Right atrium auricular region (tissue), 2 donors: ENCODE measurements at places on chromosomes 6 and 20.

GRCh38 chr6:56046576-56046975, 171.2 kb upstream of the BMP5 start:
- peak; percentile 69 for DNase-seq

- DNase-seq = no peak
Measured at GRCh38 chr6:13474787-13475186, 12.6 kb downstream of the GFOD1 start.

DNA sequence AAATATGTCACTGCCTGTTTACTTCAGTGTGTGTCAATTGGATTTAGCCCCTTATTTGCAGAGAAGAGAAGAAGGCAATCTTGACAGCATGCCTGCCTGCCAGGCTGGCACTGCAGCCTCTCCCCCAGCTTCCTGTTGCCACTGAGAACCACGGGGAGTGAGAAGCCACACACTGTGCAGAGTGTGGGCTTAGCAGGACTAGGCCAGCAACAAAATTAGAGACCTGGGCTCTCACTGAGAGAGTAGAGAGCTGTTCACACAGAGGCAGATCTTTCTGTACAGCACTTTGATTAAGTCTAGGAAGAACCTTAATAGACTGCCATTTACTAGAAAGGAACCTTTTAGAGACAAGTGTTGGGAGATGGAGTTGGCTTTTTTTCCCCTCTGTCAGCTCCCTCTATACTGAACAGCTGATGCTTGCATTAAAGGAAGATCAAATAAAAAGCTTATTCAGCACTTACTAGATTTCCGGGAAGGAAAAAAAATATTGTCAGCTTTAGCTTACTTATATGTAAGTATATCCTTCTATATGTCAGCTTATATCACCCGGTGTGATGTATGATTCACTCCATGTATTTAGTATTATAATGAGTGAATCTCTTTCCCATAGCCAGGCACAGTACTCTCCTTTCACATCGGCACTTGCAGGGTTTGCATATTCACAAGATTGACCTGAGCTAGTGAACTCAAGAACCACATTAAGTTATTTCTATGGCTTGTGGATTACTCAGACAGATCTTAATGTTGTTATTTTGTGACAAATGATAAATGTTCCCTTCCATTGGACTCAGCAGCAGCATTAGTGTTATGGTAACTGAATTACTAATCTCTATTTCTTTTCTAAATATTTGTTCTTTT, 851.0 kb upstream of the EPHA7 start:
- DNase-seq = no peak

GRCh38 chr20:18926965-18927364, 113.4 kb downstream of the SCP2D1 start:
- no peak for DNase-seq

DNA sequence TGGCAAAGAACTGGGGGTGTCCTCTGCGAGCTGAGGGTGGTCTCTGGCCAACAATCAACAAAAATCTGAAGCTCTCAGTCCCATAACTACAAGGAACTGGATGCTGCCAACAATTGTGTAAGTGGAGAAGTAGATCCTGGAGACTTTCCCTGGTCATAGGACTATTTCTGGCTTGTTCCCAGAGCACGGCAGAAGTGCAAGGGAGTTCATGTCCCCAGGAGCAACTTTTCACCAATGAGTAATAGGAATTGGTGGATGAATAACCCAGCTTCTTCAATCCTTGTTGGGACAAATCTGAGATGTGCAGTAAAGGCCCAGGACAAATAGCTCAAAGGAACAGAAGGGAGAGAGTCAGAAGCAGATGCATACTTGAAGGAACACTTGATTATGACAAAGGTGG, 95.5 kb downstream of the QRSL1 start:
- no peak for DNase-seq

GRCh38 chr6:45184937-45185336, 143.2 kb upstream of the RUNX2 start:
- DNase-seq = no peak

DNA sequence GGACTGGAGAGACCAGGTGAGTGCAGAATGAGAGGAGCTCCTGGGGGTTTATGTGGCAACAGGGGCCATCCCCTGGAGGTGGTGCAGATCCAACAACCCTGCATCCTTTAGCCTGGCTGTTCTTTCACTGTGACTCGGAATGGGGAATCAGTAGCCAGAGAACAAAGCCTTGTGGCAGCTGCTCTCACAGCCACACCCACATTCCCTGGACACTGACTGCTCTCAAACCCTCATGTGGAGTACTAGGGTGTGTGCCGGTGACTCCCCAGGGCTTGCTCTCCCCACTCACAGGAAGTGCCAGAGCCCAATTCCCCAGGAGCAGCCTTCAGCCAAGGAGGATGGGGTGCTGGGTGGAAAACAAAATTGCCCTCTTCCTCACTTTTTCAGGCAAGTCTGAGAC, 30.2 kb upstream of the GGTLC1 start:
- no peak for DNase-seq

DNA sequence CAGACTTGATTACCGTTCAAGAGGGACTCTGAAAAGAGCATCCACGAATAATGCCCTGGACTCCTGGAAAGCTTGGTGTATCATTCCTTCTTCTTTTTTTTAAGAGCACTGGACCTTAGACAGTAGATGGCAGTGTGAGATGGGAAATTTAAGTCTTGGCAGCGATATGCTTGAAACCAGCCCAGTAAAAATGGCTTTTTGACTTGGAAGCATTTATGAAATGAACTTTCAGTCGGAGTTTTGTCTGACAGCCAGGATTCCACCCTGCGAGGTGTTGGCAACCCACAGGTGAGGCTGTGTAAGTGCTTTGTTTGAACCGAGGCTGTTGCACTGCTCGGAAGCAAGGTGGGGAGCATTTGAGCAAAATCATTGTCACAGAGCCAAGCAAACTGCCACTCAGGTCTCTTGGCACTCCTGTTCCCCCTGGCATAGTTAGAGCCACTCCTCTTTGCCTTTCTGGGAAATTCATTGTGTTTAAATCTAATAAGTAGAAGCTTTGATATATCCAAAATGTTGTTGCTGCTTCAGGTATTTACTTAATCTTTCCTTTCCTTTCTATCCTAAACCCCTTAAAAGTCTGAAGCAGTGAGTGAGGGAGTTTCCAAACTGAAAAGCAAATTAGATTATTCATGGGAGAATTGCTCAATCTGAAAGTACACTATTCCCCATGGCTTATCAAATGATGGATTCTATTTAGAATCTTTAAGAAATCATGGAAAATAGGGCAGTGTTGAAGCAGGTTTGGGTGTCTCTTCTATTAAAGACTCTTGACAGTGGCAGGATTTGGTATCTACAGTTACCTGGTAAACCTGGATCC, 272.8 kb upstream of the SLC35B3 start:
- no peak for DNase-seq

GRCh38 chr6:150651808-150652470, 52.3 kb downstream of the PLEKHG1 start:
- DNase-seq = no peak

GRCh38 chr6:163651915-163652668, 237.6 kb downstream of the QKI start:
- DNase-seq = peak; percentile 62

GRCh38 chr20:3716195-3716834, 3.9 kb upstream of the SIGLEC1 start:
- DNase-seq = no peak

DNA sequence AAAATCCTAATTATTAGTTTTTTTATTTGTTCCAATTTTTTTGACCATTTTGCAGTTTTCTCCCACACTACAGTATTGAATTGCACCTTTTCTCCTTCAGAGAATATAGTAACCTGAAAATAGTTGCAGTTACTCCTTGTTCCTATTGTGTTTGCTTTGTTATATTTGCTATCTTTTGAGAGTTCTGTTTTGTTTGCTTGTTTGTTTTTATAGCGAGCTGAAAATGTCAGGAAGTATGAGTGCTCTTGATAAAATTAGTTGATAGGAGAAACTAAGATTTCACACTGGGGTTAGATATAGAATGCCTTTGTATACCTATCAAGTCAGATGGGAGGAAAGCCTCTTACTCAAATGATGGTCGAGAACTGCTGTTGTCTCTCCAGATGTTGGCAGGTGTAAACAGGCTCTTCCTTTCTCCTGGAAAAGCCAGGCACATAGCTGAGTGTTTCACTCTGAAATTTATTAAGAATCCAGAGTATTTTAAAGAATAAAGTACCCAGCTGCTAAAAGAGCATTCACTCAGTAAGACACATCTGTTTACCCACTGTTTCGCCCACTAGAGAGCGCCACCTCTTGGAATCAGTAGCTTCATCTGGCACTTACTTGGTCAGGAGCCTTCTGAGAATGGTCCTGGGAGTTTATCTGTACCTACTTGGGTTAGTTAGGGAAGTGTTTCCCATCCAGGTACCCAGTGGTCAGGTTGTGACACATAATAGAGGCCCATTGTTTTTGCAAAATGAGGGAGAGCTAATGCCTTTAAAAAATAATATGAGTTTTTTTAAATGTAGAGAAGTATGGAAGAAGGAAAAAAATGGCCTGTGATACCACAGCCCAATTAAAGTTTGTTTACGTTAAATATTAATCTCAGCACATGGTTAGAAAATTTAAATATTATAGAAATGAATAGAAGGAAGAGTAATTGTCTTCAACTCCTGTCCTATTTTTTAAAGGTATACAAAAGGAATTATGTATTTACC, 11.2 kb downstream of the NT5DC1 start:
- no peak for DNase-seq

DNA sequence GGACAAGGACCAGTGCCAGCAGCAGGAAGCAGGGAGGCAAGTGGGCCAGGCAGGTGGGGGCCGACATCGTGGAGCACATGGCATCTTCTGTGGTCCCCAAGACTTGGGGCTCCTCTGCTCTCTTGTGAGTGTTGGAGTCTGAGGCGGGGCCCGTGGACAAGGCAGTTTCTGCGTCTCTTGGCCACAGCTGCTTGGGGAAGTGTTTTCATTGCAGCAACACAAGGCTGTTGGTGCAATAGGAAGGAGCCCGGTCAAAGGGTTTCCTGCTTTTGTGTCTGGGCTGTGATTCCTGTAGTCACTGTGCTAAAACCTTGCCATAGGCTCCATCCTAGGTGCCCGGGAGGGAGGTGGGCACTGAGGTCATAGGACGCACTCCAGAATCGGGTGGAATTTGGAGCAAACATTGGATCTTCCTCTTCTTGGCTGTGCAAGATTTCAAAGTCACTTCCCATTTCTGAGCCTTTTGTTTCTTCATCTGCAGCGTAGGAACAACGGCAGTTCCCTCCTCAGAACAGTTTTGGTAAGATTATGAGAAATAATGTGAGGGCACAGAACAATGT, at the start of gene SIRPB2:
SIRPB2 (minus strand) TSS at position 140 of the 560 bp plus-strand sequence; CDS start at position 79, 61 bp downstream.
- DNase-seq = peak; percentile 70

DNA sequence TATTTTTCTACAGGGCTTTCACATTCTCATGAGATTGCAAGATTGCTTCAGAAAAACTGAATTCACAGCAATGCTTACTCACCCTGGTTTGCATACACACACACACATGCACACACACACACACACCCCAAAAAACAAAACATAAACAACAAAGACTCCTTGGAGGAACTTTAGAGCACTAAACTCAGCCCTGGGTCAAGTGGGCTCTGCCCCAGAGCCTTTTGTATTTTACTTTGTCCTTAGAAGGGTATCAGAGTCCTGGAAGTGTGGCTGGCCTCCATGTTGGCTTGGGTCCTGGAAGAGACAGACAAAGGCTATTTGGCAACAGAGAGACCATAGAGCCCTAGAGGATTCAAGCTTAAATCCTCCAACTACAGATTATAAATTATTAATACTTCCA, 8.0 kb upstream of the CST9 start:
- DNase-seq = no peak

DNA sequence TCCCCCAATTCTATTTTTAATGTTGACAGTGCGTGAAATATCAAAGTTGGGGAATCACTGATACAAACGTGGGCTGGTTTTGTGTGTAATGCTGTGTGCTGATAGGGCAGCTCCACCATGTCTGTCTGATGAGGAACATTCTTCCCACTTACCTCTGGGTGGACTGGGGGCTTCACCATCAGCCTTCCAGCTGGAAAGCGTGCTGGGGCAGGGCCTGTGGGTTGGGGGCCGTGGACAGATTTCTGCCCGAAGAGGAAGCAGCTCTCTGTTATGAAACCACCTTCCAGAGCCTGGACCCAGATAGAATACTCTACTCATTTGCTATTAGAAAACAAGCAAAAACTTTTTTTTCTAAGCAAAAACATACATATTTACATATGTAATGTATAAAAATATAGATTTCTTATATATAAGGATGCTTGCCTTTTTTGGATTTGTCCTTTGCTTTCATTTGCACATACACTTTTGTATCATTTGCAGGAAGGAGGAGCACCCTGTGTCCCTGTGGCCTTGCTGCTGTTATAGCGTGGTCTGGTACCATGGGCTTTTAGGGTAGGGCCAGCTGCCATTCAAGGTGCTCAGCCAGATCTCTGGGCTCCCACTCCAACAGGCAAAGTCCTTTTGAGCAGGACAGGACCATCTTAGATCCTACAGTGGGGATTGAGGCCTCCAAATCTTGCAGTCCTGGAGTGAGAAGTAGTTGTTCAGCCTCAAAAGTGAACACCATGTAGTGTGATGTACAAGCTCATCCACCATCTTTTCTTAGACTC, 48.1 kb downstream of the DUSP22 start:
- DNase-seq = no peak

GRCh38 chr6:1348675-1349074, 36.8 kb downstream of the FOXQ1 start:
- no peak for DNase-seq

- no peak for DNase-seq
Measured at GRCh38 chr20:7171911-7172310, 404.4 kb downstream of the BMP2 start.

GRCh38 chr6:144094731-144095133, 641 bp downstream of the SF3B5 start:
- DNase-seq = no peak

DNA sequence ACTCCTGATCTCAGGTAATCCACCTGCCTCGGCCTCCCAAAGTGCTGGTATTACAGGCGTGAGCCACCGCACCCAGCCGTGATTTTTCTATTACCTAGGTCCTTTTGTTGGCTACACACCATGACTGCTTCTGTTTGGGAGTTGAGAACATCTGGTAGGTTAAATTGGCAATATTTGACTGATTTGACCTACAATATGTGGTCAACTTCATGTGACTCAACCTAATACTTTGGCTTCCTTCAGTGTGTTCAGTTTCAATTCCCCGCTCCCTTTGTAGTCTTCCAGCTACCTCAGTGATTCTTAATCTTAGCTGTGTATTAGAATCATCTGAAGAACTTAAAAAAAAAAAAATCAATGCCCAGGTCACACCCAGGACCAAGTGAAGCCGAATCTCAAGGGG, 47.4 kb downstream of the MYB start:
- DNase-seq = no peak
